ENCODE measurements at places on chromosomes 2 and 18. TPM values are rescaled to one million over a fixed set of nuclear protein-coding genes. Genes with fewer than 3 reads are reported as not detected.
A peak's percentile ranks its signal among the peaks of the same experiment; 100 is the strongest.

Gene NLRC4
- total RNA-seq: 15.3 TPM

Gene HRH4
- 1.7 TPM for total RNA-seq

Gene ITPRID2
- 242 TPM for total RNA-seq

Gene IL1B
- total RNA-seq: 11.5 TPM

DNA sequence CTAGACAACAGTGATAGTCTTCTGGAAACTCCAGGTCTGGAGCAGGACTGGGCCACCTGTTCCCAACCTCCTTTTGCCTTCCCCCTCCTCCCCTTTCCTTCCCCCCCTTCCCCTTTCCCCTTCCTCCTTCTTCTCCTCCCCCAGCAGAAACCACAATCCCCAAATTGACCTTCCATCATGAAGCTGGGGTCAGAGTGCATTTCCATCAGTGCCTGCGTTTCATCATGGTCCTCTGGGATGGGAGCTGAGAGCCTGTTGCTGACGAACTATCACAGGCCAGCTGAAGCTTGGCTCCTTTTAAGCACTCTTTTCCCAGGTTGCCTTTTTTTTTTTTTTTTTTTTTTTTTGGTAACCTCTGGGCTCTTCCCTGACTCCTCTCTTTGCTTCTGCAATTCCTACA is 52.6 kb upstream of the SMAD2 start:
- no peak overlapping the region for H3K4me3 ChIP-seq
- H3K4me1 ChIP-seq: no peaks in the 10 kb centered on the region
- no peaks in the 10 kb centered on the region for H3K36me3 ChIP-seq
- H3K27me3 ChIP-seq: no peaks in the 10 kb centered on the region
- no peak for DNase-seq
- no peak overlapping the region for H3K27ac ChIP-seq

- DNase-seq: peak; percentile 90
- H3K27ac ChIP-seq: peak overlapping the region; percentile 70
- peaks cover 30% of the 10 kb centered on the region for H3K36me3 ChIP-seq
- H3K4me1 ChIP-seq: peaks cover 24% of the 10 kb centered on the region
- H3K27me3 ChIP-seq: no peaks in the 10 kb centered on the region
Measured at GRCh38 chr2:20635675-20636584, 15.0 kb downstream of the HS1BP3 start.

DNA sequence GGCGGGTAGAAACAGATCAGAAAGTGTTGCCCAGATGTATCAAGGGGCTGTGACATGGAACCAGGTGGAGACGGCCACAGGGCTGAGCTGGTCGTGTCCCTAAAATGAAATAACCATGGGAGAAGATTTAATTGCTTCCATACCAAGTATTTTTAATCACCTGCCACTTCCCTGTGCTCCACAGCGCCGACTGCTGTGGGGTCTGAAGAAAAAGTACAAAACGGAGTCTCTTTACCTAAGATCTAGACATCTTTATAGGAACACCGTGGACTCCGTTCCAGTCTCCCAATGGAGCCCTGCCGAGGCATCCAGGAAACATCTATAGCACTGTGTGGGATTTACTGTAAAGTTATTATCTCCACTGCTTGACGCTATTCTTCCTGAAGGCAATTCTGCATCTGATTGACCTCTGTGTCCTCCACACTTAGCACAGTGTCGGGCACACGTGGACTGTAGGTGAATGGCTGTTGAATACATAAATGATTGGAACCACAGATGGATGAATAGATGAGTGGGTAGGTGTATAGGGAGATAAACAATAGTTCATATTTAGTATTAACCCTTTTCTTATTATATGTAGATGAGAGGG is 21.6 kb upstream of the GYPC start:
- no peaks in the 10 kb centered on the region for H3K36me3 ChIP-seq
- no peak overlapping the region for H3K4me3 ChIP-seq
- no peak overlapping the region for H3K27ac ChIP-seq
- DNase-seq: no peak
- no peaks in the 10 kb centered on the region for H3K27me3 ChIP-seq
- no peaks in the 10 kb centered on the region for H3K4me1 ChIP-seq

DNA sequence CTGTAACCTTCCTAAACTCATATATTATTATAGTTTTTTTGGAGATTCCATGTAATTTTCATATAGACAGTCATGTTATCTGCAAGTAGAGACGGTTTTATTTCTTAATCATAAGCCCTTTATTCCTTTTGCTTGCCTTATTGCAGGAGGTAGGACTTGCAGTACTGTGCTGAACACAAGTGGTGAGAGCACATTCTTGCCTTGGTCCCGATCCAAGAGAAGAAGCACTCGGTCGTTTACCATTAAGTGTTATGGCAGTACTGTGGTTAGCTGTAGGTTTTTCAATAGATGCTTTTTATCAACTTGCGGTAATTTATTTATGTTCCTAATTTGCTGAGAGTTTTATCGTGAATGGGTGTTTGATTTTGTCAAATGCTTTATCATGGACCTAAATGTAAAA is 305.7 kb downstream of the DYSF start:
- H3K4me3 ChIP-seq: no peak overlapping the region
- H3K27me3 ChIP-seq: no peaks in the 10 kb centered on the region
- H3K36me3 ChIP-seq: no peaks in the 10 kb centered on the region
- no peak for DNase-seq

DNA sequence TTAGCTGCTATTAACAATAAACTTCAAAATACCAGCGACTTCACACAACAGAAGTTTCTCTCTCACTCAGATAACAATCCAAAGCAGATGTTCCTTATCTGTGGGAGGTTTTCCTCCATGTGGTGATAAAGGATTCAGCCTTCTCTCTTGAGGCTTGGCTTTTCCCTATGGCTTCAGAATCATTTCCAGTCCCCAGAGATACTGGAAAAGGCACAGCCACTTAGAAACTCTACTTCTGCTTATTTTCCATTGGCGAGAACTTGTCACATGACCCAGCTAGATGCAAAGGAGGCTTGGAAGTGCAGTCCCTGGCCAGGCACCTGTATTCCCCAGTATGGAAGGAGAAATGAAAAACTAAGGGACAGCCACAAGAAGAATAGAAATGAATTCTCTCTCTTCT is 344.8 kb downstream of the MTX2 start:
- no peak overlapping the region for H3K4me3 ChIP-seq
- peaks cover 13% of the 10 kb centered on the region for H3K27me3 ChIP-seq
- H3K36me3 ChIP-seq: no peaks in the 10 kb centered on the region
- H3K27ac ChIP-seq: no peak overlapping the region
- no peaks in the 10 kb centered on the region for H3K4me1 ChIP-seq

DNA sequence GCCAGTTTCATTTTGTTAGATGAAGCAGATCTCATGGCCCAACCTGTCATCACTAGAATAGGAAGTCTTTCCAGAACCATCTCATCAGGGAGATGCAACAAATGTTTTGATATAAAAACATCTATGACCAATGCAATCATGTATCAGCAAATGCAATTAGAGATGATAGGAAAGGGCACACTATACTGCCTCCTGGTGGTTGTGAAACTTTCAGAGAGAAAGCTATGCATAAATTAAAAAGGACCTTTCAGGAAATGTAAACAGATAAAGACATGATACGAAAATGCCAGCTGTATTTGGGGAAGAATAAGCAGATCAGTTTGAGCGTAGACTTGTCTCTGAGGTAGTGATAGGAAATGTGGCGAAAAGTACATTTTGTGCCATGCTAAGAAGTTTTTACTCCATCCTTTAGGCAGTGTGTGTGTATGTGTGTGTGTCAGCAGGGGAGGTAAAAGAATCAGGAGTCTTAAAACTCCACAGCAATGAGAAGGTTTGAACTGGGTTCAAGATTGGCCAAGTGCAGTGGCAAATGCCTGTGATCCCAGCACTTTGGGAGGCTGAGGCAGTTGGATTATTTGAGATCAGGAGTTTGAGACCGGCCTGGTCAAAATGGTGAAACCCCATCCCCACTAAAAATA is 479.3 kb downstream of the CPS1 start:
- no peaks in the 10 kb centered on the region for H3K4me1 ChIP-seq
- no peak overlapping the region for H3K4me3 ChIP-seq
- no peaks in the 10 kb centered on the region for H3K36me3 ChIP-seq
- no peaks in the 10 kb centered on the region for H3K27me3 ChIP-seq

- H3K4me3 ChIP-seq: no peak overlapping the region
- H3K27ac ChIP-seq: no peak overlapping the region
- no peaks in the 10 kb centered on the region for H3K4me1 ChIP-seq
- H3K27me3 ChIP-seq: no peaks in the 10 kb centered on the region
- DNase-seq: no peak
Measured at GRCh38 chr2:112885506-112885902, 25.5 kb upstream of the IL37 start.

- H3K36me3 ChIP-seq: no peaks in the 10 kb centered on the region
- no peak overlapping the region for H3K4me3 ChIP-seq
- DNase-seq: no peak
Measured at GRCh38 chr2:191572319-191572718, 105.6 kb upstream of the NABP1 start.

DNA sequence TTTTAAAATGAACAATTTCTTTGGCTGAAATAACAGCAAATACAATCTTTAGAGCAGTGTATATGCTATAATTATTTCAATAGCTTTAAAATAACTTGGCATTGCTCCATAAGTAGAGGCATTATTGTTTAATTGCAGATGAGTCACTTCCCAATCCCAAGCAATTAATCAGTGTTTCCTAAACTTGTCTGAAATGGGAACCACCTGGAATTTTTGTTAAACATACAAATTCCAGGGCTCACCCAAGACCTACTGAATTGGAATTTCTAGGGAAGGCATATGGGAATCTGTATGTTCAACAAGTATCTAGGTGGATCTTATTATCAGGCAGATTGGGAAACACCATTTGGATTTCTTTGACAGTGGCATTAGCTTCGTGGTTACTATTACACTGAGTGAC is 27.1 kb upstream of the FMNL2 start:
- no peaks in the 10 kb centered on the region for H3K36me3 ChIP-seq
- H3K4me3 ChIP-seq: no peak overlapping the region
- H3K4me1 ChIP-seq: no peaks in the 10 kb centered on the region
- no peak for DNase-seq

- H3K4me3 ChIP-seq: no peak overlapping the region
- H3K27ac ChIP-seq: no peak overlapping the region
- no peaks in the 10 kb centered on the region for H3K4me1 ChIP-seq
- no peaks in the 10 kb centered on the region for H3K36me3 ChIP-seq
Measured at GRCh38 chr18:3129053-3129864, 90.5 kb downstream of the MYOM1 start.

GRCh38 chr2:176978921-176979320 is 233.7 kb upstream of the HNRNPA3 start:
- no peaks in the 10 kb centered on the region for H3K27me3 ChIP-seq
- H3K27ac ChIP-seq: no peak overlapping the region
- H3K4me3 ChIP-seq: no peak overlapping the region
- no peaks in the 10 kb centered on the region for H3K4me1 ChIP-seq

All from upper lobe of right lung (tissue), 1 donor.